Stimulated activated CD8-positive, alpha-beta memory T cell treated with anti-CD3 and anti-CD28 coated beads, Interleukin-4, amount 100 ng/mL, for 1 hour (primary cell): ENCODE measurements at places on chromosomes 2 and 18.

GRCh38 chr18:79829136-79829854 lies 31.6 kb downstream of the KCNG2 start:
- no peak for DNase-seq

DNA sequence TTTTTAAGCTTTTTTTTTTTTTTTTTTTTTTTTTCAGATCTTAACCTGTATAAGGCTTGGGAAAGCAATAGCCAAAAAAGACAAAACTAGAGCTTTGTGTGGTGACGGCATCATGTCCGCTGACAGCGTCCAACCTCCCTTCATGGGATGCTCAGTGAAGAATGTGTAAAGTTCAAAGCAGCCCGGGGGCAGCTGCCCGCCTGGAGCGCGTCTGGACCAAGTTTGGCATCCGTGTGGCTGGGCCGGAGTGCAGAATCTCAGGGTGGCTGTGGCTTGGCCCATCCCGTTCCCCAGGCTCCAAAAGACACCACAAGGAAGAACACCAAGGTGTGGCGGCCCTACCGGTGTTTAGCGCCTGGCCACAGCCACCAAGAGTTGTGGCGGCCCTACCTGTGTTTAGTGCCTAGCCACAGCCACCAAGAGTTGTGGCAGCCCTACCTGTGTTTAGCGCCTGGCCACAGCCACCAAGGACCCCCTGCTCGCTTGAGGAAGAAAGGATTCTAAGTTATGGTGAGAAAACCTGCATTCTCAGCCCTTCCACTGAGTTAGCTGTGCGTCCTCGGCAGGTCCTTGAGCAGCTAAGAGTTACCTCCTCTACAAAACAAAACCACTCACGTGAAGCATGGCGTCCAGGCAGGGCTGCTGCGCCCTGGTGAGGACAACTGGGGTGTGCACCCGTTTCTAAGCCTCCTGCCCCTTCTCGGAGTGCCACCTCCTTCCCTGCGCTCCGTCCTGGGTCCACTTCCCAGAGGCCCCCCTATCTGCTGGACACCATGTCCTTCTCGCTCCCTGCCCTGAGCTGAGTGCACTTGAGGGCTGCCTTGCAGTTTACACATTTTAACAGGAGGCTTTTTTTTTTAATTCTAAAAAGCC lies 103.6 kb upstream of the SALL3 start:
- DNase-seq = no peak

- DNase-seq = no peak
Measured at GRCh38 chr2:102080451-102081242, 61.9 kb upstream of the IL1R1 start.

DNA sequence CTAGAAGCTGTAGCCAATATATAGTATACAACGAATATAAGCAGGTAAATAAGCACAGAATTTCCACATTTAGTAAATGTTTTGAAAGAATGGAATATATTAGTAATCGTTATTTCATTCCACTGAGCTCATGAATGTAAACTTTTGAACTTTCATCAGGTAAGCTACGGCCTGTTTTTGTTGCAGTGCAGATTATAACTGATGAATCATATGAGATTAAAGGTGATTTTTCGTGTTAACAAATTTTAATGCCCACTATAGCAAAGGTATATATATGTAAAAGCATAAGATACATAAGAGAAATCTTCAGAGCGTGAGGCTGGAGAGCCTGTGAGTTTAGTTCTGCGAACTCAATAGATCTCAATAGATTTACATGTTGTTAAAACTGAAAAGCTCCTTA lies 1.1 kb downstream of the SCYGR1 start:
- DNase-seq = no peak

GRCh38 chr2:239756790-239757760 lies 268.1 kb downstream of the NDUFA10 start:
- DNase-seq = no peak

DNA sequence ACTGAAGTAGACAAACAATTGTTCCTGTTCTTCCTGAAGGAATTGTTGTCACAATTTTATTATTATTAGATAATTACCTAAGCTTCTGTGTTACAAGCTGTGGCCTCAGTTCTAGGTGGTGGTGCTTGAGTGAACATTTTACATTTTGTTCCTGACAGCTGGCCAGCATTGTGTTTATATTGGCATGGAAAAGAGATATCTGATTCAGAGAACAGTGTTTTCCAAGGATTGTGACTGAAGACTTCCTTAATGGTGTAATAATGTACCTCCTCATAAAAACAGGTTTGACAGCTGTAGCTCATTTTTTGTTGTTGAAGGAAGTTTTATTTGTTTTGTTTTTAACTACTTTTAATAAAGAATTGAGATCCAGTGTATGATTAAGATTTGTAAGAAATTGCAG lies 95.2 kb downstream of the EPB41L5 start:
- DNase-seq = no peak

DNA sequence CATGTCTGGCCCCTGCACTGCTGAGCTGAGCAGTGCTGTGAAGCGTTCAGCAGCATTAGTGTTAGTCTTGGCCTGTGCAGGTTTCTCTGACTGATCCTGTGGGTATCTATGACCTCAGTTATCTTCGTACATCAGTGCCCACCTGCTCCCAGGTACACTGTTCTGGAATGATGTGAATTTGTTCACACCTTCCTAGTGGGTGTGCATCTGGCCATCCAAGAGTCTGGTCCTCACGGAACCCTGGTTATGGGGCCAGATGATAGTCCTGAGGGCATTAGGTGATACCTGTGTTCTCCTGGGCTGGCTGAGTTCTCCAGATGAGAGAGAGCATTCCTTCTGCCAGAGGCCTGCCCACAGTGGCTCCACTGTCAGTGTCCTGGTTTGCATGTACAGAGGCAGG lies 57.2 kb downstream of the INPP4A start:
- DNase-seq = no peak

DNA sequence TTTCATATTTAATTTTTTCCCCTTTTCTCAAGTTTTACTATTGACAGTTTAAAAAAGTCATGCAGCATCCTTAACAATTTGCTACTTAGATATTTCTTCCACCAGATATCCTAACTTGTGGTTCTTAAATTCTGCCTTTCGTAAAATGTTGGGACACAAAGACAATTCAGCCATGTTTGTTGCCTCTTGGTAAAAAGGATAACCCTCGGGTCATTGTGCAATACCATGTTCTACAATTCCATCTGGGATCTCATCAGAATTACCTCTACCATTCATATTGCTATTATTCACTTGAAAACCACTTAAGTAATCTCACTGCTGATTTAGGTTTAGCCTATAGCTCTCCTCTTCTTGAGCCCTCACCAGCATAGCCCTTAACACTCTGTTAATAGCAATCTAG lies 13.2 kb upstream of the REG1B start:
- no peak for DNase-seq

- DNase-seq = no peak
Measured at GRCh38 chr2:181304011-181304844, 153.0 kb upstream of the ITGA4 start.

DNA sequence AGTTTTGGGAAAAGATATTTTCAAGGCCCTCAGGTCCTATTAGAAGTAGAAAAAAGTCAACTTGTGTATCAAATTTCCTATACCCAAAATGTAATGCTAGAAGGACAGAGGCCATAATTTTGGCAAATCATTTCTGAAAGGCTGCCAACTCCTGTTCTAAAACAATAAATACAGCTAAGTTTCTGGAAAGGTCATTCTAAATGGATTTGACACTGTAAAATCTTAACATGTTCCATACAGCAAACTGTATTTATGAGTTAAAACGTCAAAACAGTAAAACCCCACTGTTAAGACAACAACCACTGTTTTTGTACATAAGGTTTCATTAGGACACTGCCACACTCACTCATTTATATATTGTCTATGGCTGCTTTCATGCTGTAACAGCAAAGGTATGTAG lies 9.7 kb downstream of the FAM98A start:
- DNase-seq = no peak

DNA sequence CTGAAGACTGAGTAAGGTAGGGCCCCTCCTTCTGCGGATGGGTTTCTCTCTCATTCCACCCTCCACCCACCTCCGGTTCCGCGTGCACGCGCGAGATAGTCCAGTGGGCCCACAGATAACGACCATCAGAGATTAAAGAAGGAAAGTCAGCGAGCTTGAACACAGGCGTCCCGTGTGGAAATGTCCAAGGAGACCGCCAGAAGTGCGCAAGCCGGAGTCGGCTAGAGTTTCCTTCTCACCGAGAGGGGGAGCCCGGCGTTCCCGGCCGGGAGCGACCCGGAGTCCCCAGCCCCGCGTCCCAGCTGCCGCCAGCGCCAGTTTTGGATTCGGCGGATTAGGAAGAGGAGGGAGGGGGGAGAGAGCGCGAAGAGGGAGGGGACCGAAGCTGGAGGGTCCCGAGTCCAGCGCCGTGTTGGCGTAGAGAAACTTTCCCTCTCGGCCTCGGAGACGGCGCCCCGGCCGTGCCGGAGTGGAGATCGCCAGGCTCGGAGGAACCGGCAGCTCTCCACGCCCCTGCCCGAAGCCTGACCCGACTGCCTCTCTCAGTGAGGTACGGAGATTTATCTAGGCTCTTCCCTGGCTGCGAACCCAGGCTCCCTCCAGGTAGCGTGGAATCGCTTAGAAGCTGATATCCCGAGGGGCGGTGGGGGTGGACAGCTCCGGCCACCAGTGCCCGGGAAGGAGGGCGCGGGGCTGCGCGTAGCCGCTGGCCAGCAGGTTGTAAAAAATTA lies at the start of gene GULP1:
Gene GULP1, plus strand, starts transcription at position 258 of the 731 bp plus-strand sequence. CDS start 185,829 bp downstream, outside the sequence.
- DNase-seq = no peak

GRCh38 chr2:162217598-162217997 lies 25.6 kb downstream of the FAP start:
- no peak for DNase-seq
